Natural killer cell (primary cell): ENCODE measurements at places on chromosomes 6 and 20.

DNA sequence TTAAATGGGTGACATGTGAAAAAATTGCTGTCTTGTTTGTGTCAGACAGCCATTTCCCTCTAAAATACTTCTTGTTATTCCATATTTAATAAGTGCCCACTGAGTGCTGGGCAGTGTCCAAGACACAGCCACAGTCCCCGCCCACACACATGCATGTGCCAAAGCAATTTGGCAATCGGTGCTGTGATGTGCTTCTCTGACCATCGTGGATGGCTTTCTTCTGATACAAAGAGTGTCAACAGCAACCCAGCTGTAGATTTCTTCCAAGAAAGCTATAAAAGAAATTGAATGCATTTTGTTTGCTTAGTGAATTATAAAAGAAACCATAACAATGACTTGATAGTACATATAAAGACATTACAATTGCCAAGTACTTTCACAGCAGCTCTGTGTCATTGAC lies 140.5 kb upstream of the ATXN1 start:
- DNase-seq = no peak

DNA sequence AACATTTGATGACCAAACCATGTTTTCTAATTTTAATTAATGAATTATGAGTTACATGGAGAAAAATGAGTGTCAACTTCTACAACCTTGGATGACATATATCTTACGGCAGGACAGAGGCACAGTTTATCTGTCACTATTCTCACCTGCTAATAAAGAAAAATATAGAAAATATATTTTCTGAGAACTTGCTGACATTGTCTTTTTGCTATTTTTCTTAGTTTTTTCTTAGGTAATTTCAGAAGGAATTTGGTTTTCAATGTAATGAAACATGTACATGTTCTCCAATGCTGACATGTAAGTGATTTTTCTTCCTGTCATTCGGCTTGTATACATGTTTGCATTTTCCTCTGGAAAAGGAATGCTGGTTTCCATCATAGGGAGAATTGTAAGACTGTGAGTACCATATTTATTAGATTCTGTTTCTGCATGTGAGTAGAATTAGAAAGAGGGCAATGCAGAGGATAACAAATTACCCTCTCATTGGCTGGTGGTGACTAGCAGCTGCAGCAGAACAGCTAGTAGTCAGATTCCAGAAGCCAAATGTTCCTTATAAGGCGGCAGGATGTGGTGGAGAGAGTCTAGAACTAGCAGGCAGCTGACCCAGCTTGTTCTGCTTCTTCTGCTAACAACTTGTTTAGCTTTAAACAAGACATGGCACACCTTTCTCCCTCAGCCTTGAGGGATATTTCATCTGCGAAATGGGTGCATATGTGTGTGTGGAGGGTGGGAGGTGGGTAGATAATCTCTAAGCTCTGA lies 132.8 kb upstream of the SPACA1 start:
- no peak for DNase-seq

DNA sequence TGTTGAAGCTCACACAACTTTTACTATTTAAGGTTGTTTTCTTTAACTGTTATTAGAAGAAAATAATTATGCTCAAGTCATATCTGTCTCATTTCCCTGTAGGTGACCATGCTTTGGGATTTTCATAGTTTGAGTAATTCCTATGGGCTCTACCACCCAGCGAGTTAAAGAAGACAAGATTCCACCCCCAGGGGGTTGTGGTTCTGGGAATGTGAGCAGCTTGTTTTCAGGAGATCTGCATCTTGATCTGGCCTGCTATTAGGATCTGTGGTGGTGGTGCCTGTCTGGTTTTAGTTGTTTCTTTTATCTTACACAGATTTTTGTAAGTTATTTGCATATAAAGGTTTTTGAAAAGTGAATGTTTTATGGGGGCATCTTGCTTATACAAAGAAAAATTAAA lies 20.2 kb upstream of the REV3L start:
- no peak for DNase-seq

GRCh38 chr20:10374036-10374435 lies 60.0 kb downstream of the MKKS start:
- DNase-seq = no peak

GRCh38 chr6:28747631-28748157 lies 176.1 kb downstream of the TRIM27 start:
- DNase-seq = no peak

GRCh38 chr20:20407891-20408805 lies 40.2 kb downstream of the INSM1 start:
- no peak for DNase-seq

GRCh38 chr6:139271056-139271455 lies 20.7 kb downstream of the TXLNB start:
- no peak for DNase-seq

DNA sequence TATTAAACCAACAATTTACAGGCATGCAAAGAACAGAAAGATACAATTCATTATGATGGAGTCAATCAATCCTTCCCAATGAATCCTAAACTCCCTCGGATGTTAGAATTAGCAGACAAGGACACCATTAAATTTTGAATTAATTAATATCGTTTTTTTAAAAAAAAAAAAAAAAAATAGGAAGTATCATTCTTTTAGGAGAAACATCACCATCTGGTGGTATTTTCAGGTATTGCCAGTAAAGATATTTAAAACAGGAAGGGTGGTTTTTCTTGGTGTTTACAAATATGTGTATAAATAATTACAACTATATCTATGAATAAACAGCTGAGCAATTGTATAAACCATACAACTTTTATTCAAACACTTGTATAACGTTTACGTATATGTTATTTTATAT lies 564.4 kb downstream of the HAO1 start:
- no peak for DNase-seq

DNA sequence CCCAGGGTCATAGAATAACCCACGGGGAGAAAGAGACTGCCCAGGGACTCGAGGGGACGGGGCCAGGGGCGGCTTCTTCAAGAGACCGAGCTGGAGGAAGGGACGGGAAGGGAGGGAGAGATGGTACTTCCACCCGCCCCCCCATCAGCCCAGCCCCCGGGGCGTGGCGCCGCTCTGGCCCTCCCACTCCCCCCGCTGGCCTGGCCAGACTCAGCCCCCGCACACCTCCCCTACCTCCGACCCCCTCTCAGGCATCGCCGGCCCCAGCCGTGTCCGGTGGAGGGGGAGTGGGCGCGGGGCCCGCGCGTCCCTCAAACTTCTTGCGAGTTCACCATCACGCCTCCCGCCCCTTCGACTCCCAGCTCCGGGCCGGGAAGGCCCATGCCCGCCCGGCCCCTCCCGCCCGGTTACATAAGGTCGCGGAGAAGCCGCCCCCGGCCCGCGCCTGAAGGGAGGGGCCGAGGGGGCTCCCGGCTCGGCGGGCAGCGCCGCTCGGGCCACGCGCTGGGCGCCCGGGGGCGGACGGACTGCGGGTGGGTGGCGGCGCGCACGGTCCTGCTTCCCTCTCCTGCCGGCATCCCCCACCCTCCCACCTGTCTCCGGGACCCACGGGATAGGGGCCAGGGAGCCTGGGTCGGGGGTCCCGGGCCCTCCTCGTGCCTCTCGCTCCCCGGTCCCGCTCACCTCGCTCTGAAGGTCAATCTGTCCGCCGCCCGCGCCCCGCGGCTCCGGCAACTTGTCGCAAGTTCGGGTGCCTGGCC lies 562 bp downstream of the TFEB start:
- peak; percentile 74 for DNase-seq

- no peak for DNase-seq
Observed at GRCh38 chr6:45880159-45880558, 135.5 kb downstream of the CLIC5 start.

GRCh38 chr20:50120935-50121693 lies 8.2 kb upstream of the UBE2V1 start:
- peak; percentile 84 for DNase-seq

- no peak for DNase-seq
Observed at GRCh38 chr6:24428615-24429014, 25.9 kb downstream of the MRS2 start.

GRCh38 chr6:109009236-109009961 lies 85.2 kb downstream of the SESN1 start:
- DNase-seq = peak; percentile 97

- DNase-seq = no peak
Observed at GRCh38 chr20:41432746-41433145, 66.1 kb upstream of the EMILIN3 start.

GRCh38 chr20:23228912-23229311 lies 121.7 kb upstream of the NXT1 start:
- DNase-seq = no peak

GRCh38 chr20:63772781-63773518 lies 33.4 kb downstream of the SLC2A4RG start:
- DNase-seq = no peak
